GM04504 (cell line): ENCODE measurements at places on chromosomes 2 and 18.

- no peak for DNase-seq
Measured at GRCh38 chr2:23376972-23377371, 8.0 kb upstream of the KLHL29 start.

DNA sequence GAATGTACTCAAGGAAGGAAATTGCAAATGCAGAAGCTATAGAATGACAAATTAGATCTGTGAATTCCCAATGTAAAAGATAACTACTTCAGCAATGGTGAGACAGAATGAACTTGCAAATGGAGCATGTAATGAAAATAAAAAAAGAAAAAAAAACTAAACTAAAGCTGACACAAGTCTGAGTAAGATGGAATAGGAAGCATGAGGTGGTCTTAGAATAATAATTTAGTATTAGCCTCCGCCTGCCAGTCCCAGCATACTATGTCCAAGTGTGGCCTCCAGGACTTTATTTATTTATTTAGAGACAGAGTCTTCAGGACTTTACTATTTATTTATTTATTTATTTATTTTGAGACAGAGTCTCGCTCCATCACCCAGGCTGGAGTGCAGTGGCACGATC, 37.4 kb upstream of the SLC39A10 start:
- no peak for DNase-seq

DNA sequence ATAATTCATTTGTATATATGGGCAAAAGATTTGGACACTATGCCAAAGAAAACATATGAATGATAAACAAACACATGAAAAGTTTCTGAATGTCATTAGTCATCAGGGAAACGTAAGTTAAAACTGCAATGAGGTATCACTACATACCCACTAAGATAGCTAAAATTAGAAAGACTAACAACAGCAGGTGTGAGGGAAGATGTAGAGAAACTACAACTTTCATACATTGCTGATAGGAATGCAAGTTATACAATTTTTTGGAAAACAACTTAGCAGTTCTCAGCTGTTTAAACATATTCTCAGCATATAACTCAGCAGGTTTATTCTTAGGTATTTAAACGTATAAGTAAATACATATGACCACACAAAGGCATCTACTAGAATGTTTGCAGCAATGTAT, 563.5 kb upstream of the KLHL29 start:
- no peak for DNase-seq

- no peak for DNase-seq
Measured at GRCh38 chr2:60861736-60862135, 19.6 kb upstream of the REL start.

- no peak for DNase-seq
Measured at GRCh38 chr2:189841019-189841418, 56.8 kb downstream of the PMS1 start.

DNA sequence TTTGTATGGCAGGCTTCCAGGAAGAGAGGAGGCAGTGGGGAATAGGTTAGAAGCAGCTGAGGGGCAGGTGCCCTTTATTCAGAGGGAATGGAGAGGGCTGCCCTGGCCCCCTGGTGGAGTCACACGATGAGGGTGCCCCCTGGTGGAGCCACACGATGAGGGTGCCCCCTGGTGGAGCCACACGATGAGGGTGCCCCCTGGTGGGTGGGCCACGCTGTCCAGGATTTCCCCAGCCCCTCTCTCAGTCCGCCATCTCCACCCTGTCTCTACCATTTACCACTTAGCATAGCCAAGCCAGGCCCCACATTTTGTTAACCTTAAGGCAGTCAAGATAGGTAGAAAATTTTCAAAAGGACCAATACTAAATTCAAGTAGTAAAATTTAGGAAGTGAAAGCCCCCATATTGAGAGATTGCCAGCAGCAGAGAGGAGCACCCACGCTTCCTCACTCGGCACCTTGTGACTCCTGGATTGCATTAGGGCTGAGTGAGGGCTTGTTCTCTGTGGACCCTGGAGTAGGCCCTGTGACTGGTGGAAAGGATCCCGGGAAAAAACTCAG, 10.4 kb upstream of the FAM228A start:
- DNase-seq = no peak

GRCh38 chr2:193556766-193557470, 1362.2 kb upstream of the TMEFF2 start:
- no peak for DNase-seq

- no peak for DNase-seq
Measured at GRCh38 chr18:26745288-26746181, 120.0 kb downstream of the AQP4 start.
